ENCODE measurements at places on chromosomes 12 and 14.

DNA sequence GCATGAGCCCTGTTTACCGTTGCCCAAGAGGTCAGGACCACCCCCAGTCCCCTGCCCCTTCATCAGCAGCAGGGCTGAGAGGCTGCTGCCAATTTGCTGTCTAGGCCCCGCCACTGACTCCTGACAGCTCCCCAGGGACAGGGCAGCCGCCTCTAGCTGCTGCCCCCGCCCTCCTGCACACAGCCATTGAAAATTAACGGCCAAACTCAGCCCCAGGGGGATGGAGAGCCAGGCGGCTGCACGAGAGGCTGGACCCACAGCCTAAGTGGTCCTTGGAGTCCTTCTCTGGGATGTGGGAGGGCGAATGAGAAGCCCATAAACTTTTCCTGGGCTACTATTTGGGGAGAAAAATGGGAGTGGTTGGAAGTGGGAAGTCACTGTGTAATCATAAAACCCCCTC, 4.6 kb downstream of the FOXN4 start:
- DNase-seq, result peak; percentile 59

DNA sequence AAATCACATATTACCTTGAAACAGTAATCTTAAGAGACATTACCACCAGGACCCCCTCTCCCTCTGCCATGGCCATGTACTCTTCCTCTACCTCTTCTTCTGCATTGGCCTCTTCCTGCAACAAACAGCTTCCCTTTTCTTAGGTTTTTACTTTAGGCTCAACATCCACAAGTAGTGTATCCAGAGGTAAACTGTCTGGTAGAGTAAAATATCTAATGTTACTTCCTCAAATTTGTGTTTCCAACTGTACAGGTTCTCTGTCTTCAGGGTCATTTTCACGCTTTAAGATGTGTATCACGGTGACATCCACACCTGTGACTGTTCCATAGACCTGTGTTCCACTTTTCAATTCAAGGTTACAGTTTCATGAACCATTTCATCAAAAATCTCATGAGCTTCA, 13.4 kb downstream of the CDK17 start:
- DNase-seq, result no peak

- no peak for DNase-seq
Observed at GRCh38 chr12:69570000-69570516, 15.2 kb upstream of the CCT2 start.

DNA sequence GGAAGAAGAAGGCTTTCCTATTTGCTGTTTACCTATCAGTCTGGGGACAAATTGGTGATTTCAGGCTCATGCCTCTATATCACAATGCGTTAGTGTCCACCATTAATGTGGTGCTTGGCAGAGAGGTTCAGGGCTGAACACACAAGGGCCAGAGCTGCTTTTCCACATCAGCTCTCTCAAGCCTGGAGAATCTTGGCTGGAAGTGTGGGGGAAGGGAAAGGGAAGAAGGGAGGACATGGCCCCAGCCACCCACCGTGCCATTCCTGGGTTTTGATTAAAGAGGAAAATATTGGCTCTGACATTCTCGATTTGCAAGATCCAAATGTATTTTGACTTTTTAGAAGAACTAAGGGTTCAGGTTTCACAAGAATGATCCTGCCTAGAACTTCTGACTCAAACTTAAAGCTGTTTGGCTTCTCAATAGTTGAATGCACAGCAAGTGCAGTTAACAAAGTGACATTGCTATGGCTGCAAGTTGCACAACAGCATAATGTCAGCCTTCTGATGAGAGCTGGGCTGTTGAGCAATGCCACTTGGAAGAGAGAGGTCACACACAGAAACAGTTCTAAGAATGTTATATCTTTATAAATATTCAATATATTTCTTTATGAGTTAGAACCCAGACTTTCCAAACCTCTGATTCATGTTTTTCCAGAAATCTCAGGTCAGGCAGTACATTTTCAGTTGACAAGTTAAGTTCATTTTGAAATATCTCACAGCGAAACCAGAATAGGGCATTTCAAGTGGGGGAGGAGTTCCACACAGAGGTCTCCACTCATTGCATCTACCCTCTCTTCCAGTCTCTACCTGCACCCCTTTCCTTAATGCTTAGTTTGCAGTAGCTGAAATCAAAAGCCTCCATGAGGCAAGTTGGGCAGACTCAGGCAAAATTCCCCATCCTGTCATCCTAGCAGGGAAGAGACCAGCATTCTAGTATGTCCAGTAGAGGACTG, 25.3 kb downstream of the IGF1 start:
- no peak for DNase-seq

- DNase-seq, result no peak
Observed at GRCh38 chr12:6238875-6239274, 38.7 kb downstream of the CD9 start.

DNA sequence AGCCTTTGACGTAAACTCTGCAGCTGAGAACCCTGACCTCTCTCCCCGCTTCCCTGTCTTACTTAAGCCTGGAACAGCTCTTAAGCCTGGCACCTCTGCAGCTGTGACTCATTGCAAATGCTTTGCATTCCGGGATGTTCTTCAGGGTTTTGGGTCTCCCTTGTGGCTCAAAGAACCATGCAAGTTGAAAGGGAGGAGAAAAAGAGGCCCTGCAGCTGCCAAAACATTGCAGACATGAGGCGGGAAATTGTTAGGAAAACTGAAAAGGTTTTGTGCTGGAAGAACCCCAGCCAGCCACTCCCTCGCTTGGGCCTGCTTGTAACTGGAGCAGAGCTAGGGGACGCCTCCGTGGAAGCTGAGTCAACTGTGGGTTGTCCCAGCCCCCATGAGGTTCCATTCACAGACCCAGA, 60.2 kb upstream of the FERMT2 start:
- no peak for DNase-seq

GRCh38 chr12:113396200-113396599, 7.5 kb downstream of the SDS start:
- no peak for DNase-seq

DNA sequence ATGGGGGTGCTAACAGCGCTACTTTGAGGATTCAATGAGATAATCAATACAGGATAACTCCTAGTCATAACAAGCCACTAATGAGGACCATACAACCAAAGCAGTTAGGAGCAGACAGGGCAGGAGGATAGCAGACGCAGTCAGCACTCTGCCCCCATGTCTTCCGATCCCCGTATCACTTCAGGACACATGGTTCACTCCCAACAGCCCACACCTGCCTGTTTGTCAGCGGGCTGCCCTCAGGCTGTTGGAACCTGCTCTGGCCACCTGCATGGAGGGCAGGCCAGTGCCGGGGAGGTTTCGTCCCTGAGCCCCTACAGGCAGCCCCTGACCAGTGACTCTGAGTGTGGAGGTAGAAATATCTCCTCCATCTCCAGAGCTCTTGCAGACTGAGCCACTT, 37.1 kb upstream of the LTBP2 start:
- DNase-seq, result no peak

DNA sequence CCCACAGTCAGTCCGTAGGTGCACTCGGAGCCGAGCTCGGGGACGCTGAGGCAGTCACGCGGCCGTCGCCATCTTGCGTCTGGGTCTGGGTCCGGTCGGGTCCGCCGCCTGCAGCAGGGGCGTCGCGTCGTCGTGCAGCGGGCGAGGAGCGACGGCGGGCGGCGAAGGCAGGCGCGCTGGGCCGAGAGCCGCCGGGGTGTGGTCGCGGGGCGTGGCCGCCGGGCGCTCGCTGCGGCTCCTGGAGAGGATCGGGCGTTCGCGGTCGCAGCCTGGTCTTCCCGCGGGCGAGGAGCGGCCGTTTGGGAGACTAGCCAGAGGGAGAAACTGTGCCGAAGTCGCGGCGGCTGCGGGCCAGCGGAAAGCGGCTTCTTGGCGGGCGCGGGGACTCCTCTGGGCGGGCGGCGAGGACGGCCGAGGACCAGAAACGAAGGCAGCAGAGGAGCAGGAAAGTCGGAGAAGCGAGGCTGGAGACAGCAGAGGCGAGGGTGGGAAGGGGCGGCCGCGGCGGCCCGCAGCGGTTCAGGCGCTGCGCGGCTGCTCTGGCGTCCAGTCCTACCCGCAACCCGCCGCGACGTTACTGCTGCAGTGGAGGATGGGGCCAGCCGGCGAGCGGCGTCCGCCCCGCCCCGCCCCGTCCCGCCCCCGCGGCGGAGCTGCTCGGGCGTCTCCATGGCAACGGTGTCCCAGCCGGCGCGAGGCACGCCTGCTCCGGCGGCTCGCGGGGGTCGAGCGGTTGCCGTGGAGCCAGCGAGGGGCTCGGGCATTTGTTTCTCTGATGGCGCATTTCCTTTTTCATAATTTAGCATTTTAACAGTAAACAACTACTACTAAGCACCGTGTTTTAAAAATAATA, at the start of gene PNMA1:
Gene PNMA1 (minus strand): TSS at position 582 of the 853 bp plus-strand sequence. CDS start 745 bp downstream, outside the sequence.
- DNase-seq, result peak; percentile 85

GRCh38 chr14:29584992-29585391, 342.7 kb downstream of the PRKD1 start:
- DNase-seq, result peak; percentile 84

DNA sequence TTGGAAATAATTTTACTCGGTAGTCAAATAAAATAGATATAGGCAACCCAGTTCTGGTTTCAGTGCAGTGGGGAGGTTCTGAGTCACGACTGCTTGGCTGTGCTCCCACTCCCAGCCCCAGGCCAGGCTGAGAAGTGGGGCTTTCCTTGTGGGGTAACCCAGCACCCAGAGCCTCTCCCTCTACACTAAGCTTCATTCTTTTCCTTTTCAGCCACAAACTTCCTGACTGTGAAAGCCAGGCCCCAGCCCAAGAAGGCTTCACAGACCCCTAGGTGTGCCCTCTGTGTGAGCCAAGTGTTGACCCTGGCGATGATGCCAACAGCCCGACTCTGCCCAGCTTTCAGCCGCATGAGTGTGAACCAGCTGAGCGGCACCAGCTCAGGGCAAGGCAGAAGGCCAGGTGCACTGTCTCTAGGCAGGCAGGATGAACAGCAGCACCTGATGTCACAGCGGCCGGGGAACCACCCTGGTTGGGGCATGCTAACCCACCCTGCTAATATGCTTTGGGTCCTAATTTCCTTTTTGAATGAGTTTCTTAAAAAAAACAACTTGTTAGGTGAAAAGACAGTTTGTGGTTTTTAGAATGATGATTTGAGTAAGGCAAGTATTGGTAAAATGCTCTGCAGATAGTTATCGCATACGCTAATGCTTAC, 42.2 kb upstream of the ATP23 start:
- DNase-seq, result peak; percentile 38

DNA sequence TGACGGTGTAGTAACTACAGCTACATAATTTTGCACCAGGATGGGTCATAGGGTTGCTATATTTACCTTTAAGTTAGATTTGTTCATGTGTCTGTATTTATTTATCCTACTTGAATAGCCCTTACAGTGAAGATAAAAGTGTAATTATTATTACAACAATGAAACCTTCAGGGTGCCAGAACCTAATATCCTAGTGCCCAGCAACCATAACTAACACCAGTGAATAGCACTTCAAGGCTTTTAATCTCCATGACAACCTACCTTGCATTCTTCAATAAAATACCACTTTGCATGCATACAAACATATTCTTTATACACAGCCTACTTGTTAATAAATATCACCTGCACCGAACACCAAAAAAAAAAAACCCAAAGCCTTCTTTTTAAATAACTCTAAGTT, 58.7 kb upstream of the G2E3 start:
- peak; percentile 92 for DNase-seq

- no peak for DNase-seq
Observed at GRCh38 chr14:30808576-30808975, 65.8 kb upstream of the COCH start.

GRCh38 chr12:93844164-93844784, 167.1 kb downstream of the CRADD start:
- DNase-seq, result no peak

- no peak for DNase-seq
Observed at GRCh38 chr12:46571608-46572007, 199.0 kb upstream of the SLC38A2 start.

- no peak for DNase-seq
Observed at GRCh38 chr12:126064028-126064427, 998.8 kb downstream of the AACS start.

DNA sequence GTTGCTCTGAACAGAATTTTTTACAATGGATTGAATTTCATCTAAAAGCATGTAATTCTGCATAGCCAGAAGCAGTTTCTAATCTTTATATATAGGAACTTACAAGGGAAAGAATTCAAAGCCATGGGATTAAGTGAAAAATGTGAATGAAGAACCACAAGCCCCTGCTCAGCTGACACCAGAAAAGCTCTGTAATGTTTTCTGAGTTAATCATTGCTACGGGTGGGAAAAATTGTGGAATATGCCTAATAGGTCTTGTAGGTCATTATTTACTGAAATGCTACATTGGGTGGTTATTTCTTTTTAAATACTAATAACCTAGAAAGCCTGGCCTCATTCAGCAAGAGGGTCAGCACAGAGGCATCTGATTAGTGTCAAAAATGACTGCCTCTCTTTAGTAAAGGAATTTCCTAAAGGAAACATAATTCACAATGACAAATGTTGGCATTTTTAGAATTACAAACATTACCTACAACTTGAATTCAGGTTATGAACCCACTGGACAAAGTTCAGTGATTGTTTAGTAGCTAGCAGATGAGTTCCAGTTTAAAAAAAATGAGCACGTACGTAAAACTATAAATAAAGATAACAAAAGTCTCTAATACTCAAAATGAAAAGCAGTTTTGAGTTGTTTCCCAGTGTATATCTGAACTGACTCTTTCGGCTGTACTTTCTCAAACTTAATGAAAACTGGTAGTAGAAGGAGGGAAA, 75.3 kb downstream of the BMP4 start:
- DNase-seq, result no peak

- no peak for DNase-seq
Observed at GRCh38 chr12:131493068-131493826, 217.6 kb upstream of the SFSWAP start.

- no peak for DNase-seq
Observed at GRCh38 chr14:50072395-50072794, 44.0 kb downstream of the VCPKMT start.

DNA sequence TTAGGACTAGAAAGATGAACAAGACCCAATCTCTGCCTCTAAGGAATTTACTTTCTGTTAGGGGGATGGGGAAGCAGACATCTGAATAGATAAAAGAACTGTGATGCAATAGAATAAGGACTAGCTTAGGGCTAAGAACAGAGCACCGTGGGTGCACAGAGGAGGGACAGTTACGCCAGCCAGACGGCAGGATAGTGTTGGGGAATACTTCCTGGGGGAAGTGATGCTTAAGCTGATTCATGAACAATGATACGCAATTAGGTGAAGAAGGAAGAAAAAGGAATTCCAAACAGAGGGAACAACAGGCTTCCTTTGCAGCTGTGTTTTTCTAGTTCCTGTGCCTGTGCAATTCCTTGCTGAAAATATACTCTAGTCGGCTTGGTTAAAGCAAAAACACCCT, 501.1 kb downstream of the APAF1 start:
- no peak for DNase-seq

DNA sequence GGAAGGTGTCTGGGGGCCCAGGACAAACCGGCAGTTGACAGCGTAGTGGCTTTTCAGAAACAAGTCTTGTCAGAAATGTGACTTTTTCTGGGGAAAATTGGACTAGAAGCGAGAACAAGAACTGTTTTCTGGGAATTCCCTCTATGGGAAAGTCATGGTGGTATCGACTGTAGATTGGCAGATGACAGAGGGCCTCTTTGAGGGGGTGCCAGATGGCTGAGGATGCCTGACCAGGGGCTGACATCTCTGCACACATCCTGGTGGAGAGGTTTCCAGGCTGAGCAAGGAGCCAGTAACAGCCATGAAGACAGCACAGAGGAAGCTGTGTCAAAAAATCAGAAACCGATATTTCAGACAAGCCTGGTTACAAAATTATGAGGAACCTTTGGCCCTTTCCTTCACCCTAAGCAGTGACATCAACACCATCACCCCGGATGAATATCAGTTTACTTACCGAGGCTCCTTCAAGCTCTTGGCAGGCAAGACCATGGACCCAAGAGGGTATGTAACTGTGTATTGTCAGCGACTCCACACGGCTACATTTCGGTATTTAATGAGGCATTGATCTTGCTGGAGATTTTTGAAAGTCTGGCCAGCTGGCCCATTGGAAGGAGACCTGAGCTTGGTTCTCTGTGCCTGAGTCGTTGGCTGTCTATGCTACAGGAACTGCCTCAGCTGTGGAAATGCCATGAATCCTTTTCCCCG, 1525.3 kb upstream of the TMEM132C start:
- DNase-seq, result no peak
